ENCODE measurements at places on chromosomes 11 and 22.

DNA sequence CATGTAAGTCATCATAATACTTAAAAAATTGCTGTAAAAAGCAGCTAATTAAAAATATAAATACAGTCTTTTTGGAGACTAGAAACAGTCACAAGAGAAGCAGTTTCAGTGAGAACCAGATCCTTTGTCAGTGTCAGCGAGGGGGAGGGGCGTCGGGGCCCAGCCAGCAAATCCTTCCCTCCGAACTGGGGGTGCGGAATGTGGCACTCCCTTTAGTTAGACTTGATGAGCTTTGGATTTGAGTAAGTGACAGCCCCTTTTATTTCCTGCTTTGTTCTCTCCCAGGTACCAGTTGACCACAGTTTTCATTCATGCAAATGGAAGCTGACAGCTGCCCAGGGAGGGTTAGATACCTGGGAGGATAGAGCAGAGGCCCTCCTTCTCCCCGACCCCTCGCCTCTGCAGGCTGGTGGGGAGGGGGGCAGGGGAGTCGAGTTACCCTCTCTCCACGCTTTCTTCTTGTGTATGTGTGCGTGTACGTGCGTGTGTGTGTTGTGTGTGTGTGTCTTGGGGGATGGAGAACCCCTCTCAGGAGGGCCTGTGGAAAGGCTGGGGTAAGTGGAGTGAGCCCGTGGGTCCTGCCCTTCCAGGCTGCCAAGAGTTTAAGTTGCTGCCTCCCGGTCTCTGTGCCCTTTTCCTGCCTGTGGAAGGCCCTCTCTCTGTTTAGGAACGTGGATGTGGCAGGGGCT, 38.3 kb downstream of the PTPRJ start:
- no peak for DNase-seq

DNA sequence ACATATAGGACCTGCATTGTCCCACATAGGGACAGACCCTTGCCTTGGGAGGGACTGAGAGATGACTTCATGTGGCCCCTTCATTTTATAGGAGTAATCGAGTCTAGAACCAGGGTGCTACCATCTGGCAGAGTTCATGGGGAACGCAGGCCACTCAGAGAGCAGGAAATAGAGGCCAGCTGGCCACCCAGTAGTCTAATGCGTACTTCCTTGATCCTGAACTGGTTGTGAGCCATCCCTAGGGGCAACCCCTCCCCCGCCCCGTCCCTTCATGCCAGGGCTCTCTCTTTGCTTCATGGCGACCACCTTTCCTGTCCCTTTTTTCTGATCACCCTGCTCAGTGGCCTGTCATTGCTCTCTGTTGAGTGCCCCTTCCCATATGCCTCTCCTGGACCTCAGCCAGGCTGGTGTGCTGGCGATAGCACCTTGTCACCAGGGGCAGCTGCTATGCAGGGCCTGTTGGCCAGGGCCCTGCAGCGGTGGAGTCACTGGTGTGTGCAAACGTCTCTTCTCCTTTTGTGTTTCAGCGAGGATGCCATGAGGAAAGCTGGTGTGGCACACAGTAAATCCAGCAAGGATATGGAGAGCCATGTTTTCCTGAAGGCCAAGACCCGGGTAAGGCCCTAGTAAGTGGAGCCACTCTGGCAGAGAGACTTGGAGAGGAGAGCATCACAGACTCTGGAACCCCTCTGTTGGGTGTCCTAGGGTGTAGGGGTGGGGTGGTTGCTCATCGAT, 29.3 kb downstream of the MED15 start:
- DNase-seq = peak; percentile 24

DNA sequence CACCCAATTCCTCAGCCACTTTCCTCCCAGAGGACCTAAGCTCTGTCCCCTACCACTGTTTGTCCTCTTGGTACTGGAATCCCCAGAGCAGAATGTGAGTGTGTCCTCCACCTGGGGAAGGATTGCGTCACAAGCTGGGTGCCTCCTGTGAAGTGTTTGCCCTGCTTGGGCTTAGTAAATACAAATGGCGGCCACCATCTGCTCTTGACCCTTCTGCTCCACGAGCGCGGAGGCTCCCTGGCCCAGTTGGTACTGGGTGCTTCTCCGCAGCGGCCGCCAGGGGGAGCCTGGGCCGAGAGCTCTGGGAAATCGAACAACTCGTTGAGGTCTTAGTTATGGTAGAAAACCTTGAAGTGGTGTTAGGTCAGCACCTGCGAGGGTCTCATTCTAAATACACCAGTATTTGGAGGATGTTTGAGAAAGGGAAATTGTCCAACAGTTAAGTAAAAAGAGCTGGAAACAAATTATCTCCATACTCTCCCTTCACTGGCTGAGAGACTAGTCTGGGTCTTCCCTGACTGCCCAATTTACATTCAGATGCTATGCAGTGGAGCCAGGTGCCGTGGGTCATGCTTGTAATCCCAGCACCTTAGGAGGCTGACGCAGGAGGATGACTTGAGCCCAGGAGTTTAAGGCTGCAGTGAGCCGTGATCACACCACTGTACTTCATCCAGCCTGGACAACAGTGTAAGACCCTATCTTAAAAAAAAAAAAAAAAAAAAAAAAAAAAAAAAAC, 74.6 kb upstream of the TEAD1 start:
- no peak for DNase-seq

DNA sequence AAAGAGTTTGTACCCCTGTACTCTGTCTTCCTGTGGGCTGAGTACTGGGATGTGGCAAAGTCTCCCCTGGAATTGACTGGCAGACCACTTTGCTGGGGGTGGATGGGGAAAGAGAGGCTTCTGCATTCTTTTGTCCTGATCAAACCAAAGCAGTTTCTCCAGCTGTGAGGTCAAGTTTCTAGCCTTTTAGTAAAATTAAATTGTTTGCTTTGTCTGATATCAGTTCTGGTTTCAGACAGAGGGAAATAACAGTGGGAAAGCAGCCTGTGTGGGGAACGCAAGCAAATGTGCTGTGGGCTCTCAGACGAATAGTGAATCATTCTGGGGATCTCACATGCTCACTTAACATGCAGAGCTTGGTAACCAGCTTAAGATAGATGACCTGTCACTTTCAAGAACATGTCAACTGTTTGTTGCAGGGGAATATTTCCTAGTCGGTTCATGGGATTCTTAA, 151.6 kb downstream of the FAT3 start:
- DNase-seq = no peak

- DNase-seq = no peak
Measured at GRCh38 chr11:57446055-57446454, 14.3 kb upstream of the RTN4RL2 start.

DNA sequence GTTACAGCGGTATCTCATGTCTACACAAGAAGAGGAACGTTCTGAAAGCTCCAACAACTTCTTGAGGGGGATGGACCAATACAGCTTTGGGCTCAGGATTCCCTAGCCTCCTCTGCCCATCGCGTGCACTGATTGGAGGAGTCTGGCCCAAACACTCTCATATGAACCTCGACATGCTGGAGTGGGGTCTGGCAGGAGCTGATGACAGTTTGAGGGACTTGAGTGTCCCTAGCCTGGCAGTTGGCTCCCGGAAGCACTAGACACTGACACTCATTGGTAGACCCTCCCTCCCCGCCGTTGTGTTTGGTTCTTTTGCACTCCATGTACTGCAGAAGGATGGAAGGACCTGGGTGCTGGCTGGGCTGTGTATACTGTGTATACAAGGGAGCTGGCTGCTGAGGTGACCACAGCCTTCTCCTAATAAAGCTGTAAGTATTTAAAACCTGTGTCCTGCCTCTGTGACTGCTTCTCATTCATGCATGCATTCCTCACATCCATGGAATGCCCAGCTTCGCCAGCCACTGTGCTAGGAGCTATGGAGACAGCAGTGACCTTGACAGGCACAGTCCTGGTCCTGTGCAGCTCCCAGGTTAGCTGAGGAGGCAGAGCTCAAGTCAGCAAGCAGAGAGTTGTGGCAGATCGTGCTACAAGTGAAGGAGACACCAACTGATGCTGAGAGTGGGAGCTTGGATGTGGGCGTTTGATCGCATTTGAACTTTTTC, 27.9 kb downstream of the ADAMTS15 start:
- no peak for DNase-seq

DNA sequence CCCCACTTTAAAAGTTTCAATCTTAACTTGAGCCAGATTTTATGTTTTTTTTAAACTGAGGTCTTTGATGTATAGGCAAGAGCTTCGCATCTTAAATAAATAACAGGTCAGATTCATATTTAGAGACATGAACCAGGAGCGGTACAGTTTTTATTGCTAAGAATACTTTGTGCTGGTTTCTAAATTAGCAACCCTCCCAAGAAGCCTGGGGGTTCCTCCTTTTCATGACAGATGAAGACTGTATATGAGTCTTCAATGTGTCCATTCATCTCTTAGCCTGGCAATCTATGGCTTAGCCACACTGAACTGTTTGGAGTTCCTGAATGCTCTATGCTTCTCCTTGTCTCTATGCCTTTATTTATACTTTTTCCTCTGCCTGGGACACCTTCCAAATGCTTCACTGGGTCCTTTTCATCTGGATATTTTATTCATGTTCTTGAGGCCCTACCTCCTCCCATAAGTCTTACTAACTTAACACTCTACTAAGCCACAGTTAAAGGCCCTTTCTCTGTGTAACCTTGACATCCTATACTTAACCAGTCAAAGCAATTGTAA, 338.6 kb downstream of the INSC start:
- no peak for DNase-seq

Measured in NCI-H1105 (cell line).